ENCODE measurements at places on chromosomes 16 and 17.

DNA sequence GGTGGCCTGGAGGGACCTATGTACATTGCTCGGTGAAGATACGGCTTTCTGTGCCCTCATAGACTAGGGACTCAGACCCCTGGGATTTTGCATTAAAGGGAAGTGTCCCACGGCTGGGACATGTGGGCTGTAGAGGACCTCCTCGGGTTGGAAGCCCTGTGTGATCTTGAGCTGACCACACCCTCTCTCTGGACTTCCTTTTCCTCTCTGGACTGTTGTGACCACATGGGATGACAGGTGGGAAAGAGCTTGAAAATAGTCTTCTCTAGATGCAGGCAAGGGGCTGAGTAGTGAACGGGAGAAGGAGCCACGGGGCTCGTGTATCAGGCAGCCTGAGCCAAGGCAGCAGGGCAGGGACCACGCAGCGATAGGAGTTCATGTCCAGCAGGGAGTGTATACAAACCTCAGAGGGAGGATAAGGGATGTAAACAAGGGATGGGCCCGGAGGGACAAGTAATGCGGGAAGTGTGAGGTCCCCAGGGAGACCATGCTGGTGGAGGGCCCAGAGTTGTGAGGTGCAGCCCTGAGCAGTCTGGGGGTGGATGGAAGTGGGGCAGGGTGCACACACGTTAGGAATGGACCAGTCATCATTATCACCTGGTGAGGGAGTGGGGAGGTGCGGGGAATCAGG is 4.5 kb upstream of the SLC4A1 start:
- no peak for DNase-seq

GRCh38 chr17:64778240-64779097 is 116.4 kb upstream of the SMURF2 start:
- no peak for DNase-seq

DNA sequence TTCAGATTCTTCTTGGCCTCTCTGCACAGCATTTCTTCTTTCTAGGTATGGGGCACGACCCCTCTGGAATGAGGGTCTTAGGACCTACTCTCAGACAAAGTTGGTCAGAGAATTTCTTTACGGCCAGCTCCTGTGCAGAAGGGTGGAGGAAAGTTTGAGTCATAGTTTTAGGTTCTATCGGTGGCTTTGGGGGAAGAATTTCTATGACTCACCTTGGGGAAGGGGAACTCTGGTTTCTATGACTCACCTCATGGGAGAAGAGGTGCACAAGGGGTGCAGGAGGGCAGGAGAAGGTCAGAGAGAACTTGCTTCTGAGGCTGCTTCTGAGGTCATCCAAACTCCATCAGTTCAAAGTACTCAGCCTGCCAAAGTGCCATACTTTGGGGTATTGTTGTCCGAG is 2.5 kb upstream of the ABCC12 start:
- DNase-seq = no peak

DNA sequence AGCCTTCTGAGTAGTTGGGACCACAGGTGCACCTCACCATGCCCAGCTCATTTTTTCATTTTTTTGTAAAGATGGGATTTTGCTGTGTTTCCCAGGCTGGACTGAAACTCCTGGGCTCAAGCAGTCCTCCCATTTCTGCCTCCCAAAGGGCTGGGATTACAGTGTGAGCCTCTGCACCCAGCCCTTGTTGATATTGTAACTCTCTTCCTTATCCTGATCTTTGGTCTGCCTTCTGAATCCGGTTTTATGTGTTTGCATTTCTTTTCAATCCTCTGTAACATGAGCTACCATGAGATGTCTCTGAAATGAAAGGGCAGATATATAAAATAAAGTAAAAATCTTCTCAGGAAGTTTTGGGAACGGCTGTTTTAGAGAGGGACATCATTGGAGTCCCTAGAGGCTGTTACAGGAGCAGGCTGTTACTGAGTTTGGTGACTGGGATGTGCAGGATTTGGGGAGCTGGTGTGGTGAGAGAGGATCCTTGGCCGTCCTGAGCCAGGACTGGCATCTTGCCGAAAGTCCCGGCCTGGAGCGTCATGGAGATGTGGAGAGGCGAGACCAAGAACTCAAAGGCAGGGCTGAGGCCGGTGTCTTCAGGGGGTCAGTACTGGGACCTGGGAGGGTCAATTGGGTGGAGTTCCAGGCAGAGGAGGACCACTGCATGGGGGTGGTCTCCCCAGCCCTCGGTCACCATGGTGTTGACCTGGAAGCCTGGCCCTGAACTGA is 39.4 kb downstream of the ATP2C2 start:
- DNase-seq = no peak

GRCh38 chr16:85204242-85205010 is 92.2 kb upstream of the CIBAR2 start:
- no peak for DNase-seq

DNA sequence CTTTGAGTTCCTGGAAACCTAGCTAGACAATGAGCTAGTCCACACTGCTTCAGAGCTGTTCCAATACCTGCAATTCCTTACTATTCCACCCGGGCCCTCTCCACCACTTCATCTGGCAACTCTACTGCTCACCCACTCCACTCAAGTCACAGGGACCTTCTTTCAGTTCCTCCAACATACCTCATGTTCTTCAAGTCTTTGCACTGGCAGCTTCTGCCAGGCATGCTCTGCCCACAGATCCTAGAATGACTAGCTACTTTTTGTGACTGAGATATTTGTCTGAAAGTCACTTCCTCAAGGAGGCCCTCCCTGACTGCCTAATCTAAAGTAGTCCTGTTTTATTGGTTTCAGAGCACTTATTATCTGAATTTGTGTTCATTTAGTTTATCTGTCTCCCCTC is 86.4 kb downstream of the TEX14 start:
- DNase-seq = no peak

DNA sequence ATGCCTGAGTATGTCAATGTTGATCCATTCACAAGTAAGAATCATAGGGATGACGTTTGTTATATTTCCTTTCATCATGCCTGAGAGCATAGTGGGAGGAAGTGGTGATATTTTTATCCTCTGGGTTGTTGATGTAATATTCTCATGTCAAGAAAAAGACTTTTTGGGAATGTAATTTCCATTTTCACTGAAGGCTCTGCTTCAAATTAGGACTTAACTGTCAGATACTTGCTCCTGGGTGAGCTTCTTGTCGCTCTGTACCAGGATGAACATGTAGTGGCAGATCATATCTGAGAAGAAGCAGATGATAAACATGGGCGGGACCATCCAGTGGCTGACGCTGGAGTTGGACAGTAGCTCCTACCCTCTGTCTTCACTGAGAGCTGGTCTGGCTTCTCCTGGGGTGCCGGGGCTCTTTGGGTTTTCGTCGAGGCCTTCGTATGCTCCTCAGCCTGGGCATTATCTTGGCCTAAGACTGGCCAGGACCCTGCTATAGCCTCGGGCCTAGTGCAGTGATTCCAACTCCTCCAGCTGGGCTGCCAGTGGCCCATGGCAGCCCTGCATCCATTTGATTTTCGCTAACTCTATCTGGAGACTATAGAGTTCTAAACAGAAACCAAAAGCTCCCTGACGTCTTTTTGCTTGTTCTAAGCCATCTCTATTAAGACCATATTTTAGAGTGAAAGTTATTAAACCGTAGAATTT is 19.7 kb downstream of the CYB5B start:
- DNase-seq = no peak

DNA sequence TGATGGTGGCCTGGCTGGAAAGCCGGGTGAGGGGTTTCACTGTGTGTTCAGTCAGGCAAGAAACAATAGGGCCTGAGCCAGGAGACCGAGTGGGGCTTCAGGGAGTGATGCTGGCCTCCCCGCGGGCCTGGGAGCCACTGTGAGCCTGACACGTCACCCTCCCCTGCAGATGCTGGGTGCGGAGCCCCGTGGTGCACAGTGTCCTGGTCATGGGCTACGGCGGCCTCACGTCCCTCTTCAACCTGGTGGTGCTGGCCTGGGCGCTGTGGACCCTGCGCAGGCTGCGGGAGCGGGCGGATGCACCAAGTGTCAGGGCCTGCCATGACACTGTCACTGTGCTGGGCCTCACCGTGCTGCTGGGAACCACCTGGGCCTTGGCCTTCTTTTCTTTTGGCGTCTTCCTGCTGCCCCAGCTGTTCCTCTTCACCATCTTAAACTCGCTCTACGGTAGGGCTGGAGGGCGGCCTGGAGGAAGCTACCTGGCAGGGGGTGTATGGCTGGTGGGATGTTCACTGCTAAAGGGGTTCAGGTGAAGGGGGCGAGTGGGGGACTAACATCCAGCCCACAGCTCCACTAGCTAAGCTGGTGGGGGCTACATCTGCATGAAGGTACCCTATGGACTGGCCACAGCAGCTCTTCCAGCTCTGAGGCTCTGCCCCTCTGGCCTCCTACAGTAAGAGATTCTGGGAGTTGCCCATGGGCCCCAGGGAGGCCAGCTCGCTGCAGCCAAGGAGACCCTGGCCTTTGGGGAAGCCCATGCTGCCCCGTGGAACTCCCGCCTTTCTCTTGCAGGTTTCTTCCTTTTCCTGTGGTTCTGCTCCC is 32.4 kb downstream of the ADGRG5 start:
- DNase-seq = no peak

GRCh38 chr17:37701496-37701898 is 43.4 kb downstream of the HNF1B start:
- peak; percentile 27 for DNase-seq

GRCh38 chr17:33229499-33229898 is 63.6 kb downstream of the ASIC2 start:
- no peak for DNase-seq

DNA sequence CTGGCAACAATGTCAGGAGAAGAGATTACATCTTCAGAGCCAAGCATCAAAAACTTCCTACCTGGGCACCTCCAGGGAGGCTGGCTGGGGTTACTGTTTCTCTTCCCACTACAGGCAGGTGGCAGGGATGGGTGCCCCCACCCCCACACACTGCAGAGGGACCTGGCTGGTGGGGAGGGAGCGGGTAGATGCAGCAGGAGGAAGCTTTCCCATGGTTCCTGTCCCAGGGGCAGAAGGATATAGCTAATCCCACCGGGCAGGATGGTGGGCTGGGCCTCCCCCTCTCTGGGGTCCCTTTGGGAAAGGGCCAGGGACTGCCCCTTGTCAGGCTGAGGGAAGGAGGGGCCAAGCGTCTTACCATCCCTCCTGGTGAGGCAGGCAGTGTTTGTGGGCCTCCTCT is 16.7 kb upstream of the MTMR4 start:
- DNase-seq = no peak

DNA sequence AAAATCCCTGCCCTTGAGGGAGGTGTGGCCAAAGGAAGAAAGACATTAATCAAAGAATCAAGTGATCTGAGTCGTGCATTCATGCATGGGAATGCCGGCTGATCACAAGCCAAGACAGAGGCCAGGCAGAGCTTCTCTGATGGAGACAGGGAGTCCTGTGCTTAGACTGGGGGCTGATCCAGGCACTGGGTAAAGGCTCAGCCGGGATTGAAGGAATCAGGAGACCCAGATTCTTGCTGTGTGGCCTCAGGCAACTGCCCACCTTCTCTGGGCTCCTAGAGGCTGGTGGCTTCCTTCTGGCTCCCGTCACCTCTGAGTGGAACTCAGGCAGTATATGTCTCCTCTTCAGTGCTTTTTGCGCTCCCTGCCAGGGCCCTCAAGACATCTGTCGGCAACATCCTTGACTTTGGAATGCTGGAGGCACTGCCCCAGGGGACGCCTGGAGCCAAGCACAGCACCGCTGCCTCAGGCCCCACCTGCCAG is 17.7 kb downstream of the RAI1 start:
- peak; percentile 76 for DNase-seq

DNA sequence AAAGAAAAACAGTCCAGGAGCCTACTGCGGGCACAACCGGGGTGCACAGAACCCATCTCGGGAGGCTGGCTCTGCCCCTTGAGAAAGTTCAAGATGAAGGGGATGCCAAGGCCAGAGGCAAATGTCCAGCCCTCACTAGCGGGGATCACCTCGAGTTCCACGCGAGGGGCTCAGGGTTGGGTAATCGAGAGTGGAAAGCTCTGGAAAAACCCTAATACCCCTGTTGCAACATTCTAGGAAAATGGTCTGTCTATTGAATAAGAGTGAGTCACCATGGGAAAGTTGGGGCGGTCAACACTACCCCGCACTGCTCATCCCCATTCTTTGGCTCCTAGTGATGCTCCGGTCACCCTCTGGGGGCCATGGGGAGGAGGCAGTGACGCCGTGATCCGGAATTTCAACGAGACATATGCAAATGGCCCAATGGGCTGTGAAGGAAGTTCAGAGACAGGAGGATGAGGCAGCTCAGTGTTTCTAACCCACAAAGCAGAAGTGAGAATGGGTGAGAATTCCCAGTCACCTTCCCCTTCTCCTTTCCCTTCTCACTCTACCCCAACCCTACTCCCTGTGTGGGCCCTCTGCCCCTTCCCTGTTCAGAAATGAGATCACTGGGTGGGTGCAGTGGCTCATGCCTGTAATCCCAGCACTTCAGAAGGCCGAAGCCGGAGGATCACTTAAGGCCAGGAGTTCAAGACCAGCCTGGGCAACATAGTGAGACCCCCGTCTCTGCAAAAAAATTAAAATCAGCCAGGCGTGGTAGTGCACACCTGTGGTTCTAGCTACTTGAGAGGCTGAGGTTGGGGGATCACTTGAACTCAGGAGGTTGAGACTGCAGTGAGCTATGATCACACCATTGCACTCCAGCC is 22.4 kb downstream of the SOCS3 start:
- no peak for DNase-seq

- DNase-seq = no peak
These were observed 20.4 kb downstream of the PRKCA start for GRCh38 chr17:66322764-66323163.

DNA sequence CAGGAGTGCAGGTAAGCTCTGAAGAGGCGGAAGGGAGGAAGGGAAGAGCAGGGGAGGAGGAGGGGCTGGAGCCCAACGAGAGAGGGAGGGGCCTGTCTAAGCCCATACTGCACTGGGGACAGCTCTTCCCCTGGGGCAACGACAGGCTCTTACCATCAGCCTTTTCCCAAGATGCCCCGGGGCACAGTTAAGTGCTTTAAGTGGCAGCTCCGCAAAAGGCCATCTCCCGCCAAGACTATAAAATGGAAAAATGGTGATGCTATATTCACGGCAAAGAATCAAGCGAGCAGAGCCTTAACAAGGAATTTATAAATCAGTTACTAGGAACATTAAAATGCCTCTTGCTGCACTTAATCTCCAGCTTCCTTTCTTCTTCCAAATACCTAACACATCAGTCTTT is 110.2 kb upstream of the NLRP1 start:
- no peak for DNase-seq

DNA sequence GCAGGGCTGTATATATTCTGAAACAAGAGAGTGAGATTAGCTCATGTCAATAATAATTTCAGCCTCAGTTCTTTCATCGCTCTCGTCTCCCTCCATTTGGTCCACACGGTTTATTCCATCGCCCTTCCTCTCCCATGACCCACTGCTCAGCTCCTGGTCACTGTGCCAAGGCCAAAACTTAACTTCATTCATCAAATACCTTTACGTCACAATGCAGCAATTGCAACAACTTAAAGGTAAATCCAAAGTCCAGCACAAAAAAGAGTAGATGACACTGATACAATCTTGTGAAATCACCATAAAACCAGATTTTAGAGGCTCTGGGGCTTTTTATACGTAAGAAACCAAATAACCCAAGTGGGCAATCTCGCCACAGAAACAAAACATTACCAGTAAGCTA is 72.0 kb downstream of the ANKRD11 start:
- no peak for DNase-seq

GRCh38 chr17:63519972-63520882 is 2.9 kb upstream of the KCNH6 start:
- DNase-seq = no peak

- no peak for DNase-seq
These were observed 39.3 kb upstream of the AKTIP start for GRCh38 chr16:53542283-53542682.

Data from COLO829 (cell line).